ENCODE measurements at places on chromosomes 2 and 18.

- no peak for DNase-seq
Measured at GRCh38 chr18:312415-312814, 44.6 kb upstream of the THOC1 start.

DNA sequence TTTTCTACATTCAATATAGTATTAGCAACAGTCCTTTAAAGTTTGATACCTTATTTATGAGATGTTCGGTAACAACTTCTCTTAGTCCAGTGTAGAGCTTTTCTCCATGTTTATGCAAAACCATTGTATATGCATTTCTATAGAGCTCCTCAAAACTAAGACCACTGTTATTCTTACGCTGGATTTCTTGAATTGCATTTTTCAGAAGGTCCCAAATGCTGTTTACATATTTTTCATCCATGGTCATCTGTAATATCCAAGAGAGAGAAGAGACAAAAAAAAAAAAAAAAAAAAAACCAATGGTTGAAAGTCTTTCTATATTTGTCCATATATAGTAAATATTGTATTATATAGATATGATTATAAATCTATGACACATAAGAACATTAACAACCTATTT, 27.6 kb downstream of the CUL3 start:
- no peak for DNase-seq

GRCh38 chr2:217225596-217225995, 365.7 kb upstream of the TNP1 start:
- no peak for DNase-seq

DNA sequence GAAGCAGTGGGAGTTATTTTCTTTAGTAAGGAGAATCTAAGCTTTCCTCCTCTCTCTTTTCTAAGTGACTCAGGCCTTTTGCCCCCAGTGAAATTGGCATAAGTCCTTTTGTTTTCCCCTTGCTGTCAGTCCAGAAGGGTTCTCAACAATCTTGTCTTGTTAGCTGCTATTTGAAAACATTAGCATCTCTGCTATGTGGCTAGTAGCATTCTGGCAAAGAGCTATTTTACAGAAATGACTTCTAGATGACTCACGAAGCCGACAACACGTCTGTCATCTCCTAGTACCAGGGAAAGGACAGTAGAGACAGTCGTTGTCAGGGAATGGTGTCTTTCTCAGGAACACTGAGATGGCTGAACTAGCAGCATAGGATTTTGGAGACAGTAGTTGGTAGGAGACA, 14.7 kb downstream of the SMARCAL1 start:
- no peak for DNase-seq

DNA sequence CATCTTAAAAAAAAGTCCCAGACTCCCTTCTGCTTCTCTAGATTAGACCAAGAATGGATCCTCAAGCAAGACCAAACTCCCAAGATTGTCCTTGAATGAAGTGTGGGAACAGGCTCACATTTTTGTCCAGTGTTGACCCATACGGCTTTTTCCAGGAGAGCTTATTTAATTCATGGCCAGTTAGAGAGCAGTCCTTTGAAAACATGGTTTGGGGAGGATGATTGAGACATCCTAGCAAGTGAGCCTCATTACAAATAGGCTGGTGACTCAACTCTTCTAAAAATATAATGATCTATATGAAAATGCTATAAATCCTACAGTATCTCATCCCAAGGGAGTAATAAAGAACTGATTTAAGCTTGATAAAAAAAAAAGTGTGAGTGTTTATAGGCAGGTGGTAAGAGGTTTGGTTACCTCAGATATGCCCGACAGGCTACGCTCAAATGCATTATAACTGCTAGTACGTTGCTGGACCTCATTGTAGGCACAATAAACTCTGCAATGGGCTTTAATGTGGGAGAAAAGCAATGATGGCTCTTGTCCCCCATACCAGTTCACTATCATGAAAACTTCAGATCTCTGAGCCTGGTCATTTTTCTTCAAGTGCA, 17.0 kb downstream of the ANKRD29 start:
- no peak for DNase-seq

DNA sequence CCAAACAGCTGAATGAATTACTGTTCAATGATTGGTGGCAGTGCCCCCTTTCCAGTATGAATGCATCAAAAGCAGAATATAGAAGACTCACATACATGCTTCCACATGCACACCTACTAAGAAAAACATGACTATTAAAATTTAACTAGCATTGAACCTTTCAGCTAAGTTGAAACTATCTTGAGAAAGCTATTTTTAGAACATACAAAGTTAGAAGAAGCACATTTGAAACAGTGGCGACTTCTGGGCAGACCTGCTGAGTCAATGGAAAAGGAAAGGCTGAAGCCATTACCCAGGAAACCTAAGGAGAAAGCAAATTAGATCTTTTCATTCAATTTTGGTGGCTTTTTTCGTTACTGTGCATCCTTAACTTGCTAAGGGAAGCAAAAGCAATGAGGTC, 55.9 kb downstream of the PLA2R1 start:
- DNase-seq, result no peak

GRCh38 chr2:193584522-193584938, 1389.8 kb upstream of the TMEFF2 start:
- DNase-seq, result peak; percentile 40

- peak; percentile 41 for DNase-seq
Measured at GRCh38 chr2:157307021-157307420, 18.6 kb downstream of the ERMN start.

DNA sequence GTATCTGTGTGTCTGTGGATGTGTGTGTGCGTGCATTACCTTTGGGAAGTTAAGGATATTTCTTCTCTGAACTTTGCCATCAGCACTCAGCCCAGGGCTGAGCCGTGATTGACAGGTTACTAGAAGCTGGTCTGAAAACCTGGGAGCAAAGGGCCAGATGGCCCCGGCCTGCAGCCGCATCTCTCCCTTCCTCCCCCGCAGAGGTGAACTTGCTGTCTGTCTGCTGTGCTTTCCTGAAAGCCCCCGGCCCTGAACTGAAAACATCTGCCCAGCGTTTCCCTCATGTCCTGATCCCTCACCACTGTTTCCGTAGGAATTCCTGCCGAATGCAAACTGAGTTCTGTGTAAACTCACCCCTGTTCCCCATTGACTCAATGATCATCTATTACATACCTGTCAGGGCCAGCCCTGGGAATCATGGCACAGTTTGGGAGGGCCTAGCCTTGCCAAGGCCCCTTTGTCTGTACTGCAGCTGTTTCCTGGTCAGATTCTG, 45.8 kb downstream of the MYCN start:
- no peak for DNase-seq

GRCh38 chr2:29223851-29224692, 108.9 kb downstream of the CLIP4 start:
- DNase-seq, result peak; percentile 47

DNA sequence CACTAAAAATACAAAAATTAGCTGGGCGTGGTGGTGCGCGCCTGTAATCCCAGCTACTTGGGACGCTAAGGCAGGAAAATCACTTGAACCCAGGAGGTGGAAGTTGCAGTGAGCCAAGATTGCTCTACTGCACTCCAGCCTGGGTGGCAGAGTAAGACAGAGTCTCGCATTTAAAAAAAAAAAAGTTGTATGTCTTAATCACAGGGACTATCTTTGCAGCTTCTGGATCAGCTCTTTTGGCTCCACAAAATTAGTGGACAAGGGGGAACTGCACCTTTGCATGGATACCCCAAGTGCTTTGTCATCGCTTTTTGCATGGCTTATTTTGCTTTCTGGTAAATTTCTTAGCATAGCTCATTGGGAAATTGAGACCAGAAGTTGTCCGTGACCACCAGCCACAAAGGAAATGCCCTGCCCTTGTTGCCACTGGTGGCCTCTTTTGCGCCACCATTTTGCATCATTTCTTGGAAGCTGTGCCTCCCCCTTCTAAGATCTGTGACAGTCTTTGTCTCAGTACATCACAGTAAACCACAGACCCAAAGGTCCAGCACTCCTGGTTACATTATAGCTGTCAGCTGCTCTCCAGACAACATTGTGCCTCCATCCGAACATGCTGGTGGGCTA, 43.9 kb upstream of the PCBP1 start:
- peak; percentile 92 for DNase-seq

GRCh38 chr2:175187378-175187777, 5.9 kb upstream of the ATP5MC3 start:
- peak; percentile 55 for DNase-seq

GRCh38 chr18:73842795-73843394, 304.7 kb downstream of the FBXO15 start:
- no peak for DNase-seq

GRCh38 chr2:200300638-200301314, 5.7 kb upstream of the SPATS2L start:
- no peak for DNase-seq

- no peak for DNase-seq
Measured at GRCh38 chr18:59792353-59792752, 95.1 kb upstream of the CCBE1 start.

DNA sequence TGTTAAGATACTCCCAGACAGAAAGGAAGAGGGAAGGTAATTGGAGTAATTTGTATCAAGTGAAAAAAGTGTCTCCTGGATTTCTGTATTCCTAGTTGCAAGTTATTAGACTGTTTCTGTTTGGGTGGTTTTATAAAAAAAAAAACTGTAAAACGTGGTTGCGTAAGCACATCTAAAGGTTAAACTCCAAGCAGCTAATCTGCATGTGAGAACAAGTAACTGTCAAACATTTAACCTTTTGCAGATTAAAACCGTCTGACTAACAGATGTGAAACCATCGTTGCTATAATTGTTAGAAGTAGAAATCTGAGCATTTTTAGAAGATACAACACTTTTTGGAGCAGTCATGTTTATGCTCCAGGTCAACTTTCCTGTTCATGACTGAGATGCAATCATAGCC, 72.3 kb downstream of the AFF3 start:
- peak; percentile 71 for DNase-seq

GRCh38 chr18:34345738-34346137, 121.0 kb upstream of the NOL4 start:
- no peak for DNase-seq

- no peak for DNase-seq
Measured at GRCh38 chr2:157899125-157899839, 23.2 kb upstream of the ACVR1 start.

GRCh38 chr2:239192456-239192855, 208.4 kb downstream of the HDAC4 start:
- DNase-seq, result no peak

DNA sequence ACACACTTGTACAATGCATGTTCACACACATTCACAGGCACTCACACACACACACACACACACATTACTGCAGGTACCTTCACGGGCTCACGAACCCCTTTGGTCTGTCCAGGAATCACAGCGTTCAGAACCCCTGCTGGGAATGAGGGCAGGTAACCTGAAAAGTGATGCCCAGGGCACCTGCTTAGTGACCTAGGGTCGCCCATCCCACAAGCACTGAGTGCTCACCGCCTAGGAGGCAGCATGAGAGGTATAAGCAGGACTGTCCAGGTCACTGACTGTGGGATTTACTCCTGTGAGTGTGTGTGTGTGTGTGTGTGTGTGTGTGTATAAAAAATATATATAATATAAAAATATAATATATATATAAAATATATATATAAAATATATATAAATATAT, 150.9 kb downstream of the GALR1 start:
- no peak for DNase-seq

GRCh38 chr2:10356439-10356811, 53.7 kb downstream of the HPCAL1 start:
- DNase-seq, result no peak

- no peak for DNase-seq
Measured at GRCh38 chr2:18578033-18578432, 11.3 kb downstream of the NT5C1B start.

DNA sequence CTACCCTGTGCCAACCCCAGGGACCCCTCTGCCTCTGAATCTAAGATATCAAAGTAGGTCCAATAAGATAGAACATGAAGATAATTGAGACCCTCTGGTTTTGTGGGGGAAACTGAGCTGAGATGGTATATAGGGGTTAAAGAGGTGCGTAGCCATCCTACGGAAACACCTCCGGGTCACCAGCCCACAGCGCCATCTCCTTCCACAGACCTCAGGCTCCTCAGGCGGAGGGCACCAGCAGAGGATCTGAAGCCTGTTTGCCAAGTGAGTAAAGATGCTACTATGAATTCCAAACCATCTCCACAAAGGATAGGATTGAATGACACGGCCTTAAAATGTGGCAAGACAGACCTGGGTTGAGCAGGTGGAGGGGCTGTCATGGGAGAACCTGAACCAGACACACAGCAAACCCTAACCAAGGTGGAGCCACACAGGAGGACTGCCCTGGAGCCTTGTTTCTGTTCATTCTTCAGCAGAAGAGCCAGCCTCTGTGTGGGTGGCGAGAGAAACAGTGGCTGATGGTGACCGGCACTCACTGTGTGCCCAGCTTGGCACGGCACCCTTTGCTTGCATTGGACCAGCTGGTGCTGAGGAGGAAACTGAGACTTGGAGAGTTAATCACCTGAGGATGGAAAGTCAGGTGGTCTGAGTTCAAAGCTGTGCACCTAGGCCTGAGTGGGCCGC, 10.2 kb downstream of the GBX2 start:
- DNase-seq, result no peak

GRCh38 chr18:73691118-73691517, 456.5 kb downstream of the FBXO15 start:
- DNase-seq, result no peak

Measured in MV-4-11 (cell line).